ENCODE measurements at places on chromosomes 1 and 21. TPM values are rescaled to one million over a fixed set of nuclear protein-coding genes. Genes with fewer than 3 reads are reported as not detected.

Gene SETDB1
- total RNA-seq, result 59.7 TPM

Gene RHD
- total RNA-seq, result not detected

Gene MROH9
- total RNA-seq, result not detected

Gene TSPEAR
- total RNA-seq, result not detected

Gene NBPF6
- not detected for total RNA-seq

Gene AKR7A3
- total RNA-seq, result 0.36 TPM

Gene RNF187
- 105 TPM for total RNA-seq

Gene SPAG17
- total RNA-seq, result not detected
